ENCODE measurements at places on chromosomes 11 and 22.

DNA sequence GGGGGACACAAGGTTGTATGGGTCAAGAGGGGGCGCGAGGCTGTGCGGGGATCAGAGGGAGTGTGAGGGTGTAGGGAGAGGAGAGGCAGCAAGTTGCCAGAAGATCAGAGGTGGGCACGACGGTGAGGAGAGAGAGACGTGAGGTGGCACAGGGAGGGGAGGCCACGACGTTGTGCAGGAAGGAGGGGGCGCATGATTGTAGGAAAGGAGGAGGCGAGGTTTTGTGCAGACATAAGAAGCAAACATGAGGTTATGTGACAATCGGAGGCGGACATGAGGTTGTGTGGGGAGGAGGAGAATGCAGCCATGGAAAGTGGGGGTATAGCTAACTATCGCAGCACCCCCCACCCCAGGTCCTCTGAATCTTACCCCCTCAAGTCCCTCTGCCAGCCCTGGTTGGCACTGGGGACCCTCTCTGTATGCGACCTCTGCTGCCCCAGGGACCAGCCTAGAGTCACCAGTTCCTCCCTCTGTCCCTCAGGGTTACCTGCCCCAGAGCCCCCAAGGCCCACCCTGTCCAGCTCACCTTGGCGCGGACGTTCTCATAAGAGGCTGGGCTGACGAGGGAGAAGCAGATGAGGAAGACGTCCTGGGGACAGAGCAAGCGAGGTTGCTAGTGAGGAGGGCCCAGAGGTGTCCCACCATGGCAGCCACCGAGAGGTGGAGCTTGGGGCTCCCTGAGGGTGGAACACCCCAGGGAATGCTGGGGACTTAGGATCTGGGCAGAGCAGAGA is 12.5 kb downstream of the RAC2 start:
- DNase-seq = no peak

- DNase-seq = no peak
Observed at GRCh38 chr11:36214976-36215692, 74.1 kb downstream of the COMMD9 start.

DNA sequence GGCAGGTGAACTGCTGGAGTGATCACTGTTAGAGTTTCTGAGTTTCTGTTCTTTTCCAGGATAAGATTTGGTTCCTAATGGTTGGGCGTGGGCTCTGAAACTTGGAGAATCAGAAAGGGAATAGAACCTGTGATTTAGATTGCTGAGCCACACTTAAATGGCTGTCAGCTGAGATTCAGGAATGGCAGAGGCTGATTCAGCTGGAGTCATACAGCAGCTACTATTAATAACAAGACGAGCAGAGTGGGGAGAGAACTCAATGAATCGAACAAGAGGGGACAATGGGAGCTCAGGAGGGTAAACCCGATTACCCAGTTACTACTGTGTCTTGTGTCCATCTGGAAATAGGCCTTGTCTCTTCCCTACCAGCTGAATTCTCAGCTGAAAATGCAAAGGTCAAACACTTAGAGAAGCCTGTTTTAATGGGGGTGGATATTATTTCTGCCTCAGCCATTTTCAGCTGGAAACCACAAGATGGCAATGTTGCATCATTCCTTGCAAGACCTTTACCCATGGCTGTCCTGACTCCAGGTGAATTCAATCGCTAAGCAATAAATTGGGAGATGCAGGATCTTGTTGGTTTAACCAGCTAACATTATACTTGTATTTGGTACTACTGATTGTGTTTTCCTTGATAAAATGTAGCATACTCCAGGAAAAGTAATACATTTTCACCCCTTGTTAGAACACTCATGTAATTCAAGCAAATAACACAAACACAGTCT is 104.5 kb upstream of the RAG2 start:
- no peak for DNase-seq

GRCh38 chr11:20631519-20632168 is 32.2 kb downstream of the SLC6A5 start:
- DNase-seq = no peak

DNA sequence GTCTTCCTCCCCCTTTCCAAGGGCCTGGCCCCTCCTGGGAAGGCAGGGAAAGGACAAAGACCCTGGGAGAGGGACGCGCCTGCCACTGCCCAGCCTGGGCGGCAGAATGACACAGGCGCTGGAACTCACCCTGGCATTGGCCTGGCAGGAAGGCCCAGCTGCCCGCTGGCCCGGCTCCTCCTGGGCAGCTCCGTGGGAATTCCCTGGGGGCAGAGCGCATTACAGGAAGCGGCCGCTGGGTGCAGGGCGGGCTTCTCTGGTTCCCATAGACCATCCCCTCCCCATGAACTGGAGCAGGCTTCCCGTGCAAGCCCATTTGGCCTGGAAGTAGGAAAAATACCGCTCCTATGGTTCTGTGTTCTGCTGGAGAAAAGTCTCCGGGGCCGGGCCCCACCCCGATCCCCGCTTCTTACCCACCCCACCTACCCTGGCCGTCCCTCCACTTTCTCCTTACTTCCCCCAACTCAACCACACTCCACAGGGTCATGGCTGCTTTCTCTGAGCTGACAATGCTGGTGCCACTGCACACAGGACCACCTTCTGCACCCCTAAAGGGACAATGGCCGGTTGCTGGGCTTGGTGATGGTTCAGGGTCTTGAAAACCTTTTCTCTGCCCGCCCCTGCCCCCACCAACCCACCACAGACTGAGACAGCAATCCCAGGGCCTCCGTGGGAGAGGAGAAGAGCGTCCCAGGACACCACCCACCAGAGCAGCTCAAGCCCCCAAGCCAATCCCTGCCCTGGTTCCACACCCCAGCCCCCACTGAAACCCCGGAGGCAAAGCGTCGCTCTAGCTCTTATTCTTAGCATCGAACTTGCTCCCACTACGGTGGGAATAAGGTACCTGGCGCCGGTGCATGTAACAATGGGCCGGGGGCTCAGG is 58.9 kb downstream of the LINC01488 start:
- DNase-seq = no peak

DNA sequence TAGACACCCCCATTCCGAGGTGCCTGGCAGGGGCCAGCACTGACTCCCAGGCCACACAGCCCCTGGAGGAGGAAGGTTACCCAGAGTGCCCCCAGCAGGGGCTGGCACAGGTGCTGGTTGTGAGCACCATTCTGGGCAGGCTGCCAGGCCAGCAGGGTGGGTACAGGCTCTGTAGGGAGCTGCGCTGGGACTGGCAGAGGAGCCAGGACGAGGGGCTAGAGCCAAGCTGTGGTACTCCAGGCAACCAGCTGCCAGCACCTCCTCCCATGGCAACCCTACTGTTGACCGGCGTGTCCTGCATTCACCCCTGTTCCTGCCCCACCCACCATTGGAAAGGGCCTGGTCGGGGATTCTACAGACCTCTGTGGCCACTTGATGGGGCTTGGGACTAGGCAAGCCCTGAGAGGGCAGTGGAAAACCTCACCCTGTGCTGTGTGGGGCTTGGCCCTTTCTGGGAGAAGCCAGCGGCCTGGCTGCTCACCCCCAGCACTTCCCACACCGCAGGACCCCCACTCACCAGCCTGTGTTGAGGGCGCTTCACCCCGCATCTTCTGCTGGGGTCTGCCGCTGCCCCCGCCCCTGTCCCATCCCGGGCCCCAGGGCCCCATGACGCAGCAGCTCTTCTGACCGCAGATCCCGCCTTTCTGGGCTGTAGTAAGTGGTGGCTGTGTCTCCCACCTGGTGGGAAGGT is 1.9 kb downstream of the CLDN5 start:
- no peak for DNase-seq

GRCh38 chr11:35780951-35781860 is 118.6 kb downstream of the TRIM44 start:
- DNase-seq = no peak

GRCh38 chr11:15107730-15108515 is 6.8 kb upstream of the INSC start:
- no peak for DNase-seq

DNA sequence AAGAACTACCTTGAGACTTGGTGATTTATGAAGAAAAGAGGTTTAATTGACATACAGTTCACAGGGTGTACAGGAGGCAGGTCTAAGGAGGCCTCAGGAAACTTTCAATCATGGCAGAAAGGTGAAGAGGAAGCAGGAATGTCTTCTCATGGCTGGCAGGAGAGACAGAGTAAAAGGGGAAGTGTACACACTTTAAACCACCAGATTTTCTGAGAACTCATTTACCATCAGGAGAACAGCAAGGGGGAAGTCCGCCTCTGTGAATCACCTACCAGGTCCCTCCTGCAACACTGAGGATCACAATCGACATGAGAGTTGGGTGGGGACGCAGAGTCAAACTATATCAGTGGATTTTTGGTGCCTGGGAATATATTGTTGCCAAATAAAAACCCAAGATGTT is 40.3 kb upstream of the OR5D13 start:
- no peak for DNase-seq

GRCh38 chr11:112966561-112966960 is 5.3 kb downstream of the NCAM1 start:
- DNase-seq = no peak

- no peak for DNase-seq
Observed at GRCh38 chr11:118923721-118924587, 1.8 kb downstream of the BCL9L start.

DNA sequence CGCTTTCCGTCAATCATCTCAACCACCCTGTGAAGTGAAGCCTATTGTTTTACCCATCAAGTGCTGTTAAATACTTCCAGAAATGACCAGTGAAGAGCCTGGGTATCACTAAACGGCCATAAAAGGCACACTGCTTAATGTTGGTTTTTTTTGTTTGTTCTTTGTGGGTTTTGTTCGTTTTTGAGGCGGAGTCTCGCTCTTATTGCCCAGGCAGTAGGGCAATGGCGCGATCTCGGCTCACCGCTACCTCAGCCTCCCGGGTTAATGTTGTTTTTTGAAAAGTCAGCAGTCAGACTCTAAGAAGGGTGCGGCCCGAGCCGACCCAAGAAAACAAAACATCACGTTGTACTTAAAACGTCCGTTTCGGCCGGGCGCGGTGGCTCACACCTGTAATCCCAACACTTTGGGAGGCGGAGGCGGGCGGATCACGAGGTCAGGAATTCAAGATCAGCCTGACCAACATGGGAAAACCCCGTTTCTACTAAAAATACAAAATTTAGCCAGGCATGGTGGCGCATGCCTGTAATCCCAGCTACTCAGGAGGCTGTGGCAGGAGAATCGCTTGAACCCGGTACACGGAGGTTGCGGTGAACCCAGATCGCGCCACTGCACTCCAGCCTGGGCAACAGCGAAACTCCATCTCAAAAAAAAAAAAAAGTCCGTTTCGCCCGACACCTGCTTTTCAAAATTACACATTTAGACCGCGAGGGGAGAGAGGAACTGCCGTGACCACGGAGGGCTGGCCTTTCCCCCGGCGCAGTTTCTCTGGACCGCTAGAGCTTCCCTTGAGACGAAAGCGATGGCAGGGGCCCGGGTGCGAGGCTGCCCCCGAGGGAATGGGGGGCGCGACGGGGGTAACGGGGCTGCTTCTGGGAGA is 714 bp downstream of the CD59 start:
- DNase-seq = no peak

- DNase-seq = no peak
Observed at GRCh38 chr11:119180729-119181676, 4.3 kb upstream of the NHERF4 start.

DNA sequence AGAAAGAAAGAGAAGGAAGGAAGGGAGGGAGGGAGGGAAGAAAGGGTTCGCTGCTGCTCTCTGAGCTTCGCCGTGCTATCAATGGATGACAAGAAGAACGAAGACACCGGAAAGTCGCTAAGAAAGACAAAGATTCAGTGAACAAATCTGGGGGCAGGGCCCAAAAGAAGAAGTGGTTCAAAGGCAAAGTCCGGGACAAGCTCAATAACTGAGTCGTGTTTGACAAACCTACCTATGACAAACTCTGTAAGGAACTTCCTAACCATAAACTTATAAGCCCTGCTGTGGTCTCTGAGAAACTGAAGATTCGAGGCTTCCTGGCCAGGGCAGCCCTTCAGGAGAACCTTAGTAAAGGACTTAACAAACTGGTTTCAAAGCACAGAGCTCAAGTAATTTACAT is 2.9 kb upstream of the TTLL1 start:
- no peak for DNase-seq

DNA sequence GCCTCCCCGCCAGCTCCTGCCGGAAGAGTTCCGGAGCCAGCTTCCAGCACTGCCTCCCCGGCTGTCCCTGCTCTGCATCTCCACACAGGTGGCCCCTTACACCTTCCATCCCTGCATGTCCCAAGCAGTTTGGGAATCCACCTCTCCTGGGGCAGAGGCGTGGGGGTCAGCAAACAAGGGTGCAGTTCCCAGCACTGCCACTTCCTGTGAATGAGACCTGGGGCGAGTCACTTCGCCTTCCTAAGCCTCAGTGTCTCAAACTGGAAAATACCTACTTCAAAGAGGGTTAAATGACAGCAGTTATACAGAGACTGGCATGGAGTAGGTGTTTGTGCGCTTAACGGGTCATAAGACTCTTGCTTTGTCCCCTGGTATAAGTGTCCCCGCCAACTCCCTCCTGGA is 5.2 kb downstream of the CYTH4 start:
- DNase-seq = no peak

GRCh38 chr22:32862936-32863661 is 61.6 kb downstream of the TIMP3 start:
- no peak for DNase-seq

- DNase-seq = no peak
Observed at GRCh38 chr22:46604306-46604690, 15.9 kb upstream of the GRAMD4 start.

GRCh38 chr11:444396-445144 is 2.8 kb upstream of the ANO9 start:
- DNase-seq = no peak

- no peak for DNase-seq
Observed at GRCh38 chr22:20254975-20255946, 12.9 kb downstream of the RTN4R start.

DNA sequence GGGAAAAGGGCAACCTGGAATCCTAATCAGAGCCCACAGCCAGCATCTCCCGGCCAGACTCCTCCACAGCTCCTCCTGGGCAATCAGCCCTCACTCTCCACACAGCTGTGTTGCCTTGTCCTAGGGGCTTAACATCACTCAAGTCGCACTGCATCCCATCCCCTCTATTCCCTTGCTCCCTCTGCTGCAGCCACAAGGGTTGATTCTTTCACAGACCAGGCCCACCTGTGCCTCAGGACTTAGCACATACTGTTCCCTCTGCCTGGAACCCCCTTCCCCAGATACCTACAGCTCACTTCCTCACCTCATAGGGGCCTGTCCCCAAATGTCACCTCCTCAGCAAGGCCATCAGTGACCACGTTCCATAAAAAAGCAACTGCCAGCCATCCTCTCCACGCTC is 18.4 kb downstream of the SPATA19 start:
- DNase-seq = no peak

DNA sequence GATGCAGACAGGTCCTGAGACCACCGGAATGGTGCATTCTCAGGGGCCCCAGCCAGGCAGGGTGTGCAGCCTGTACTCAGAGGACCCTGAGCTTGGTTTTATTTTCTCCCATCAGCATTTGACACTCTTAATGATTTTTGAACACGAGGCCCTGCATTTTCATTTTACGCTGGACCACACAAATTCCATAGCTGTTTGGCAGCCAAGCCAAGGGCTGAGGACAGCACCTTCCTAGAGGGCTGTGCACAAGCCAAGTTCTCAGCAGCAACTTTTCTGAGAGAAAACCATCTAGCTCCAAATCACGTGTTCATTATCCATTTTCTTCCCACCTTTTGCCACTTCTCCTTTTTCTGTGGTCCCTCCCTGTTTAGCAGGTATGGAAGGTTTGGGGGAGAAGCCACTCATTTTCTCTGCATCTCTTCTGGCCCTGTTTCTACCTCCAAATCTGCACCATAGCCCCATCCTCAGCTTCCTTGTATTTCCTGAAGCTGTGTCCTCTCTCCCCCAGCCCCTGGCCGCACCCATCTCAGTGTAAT is 60.4 kb downstream of the TRAF6 start:
- DNase-seq = no peak
